ENCODE measurements at places on chromosomes 6 and 20.

- DNase-seq, result no peak
Measured at GRCh38 chr20:20836836-20837235, 124.4 kb upstream of the RALGAPA2 start.

- DNase-seq, result peak; percentile 2
Measured at GRCh38 chr6:77124604-77125003, 338.7 kb downstream of the HTR1B start.

DNA sequence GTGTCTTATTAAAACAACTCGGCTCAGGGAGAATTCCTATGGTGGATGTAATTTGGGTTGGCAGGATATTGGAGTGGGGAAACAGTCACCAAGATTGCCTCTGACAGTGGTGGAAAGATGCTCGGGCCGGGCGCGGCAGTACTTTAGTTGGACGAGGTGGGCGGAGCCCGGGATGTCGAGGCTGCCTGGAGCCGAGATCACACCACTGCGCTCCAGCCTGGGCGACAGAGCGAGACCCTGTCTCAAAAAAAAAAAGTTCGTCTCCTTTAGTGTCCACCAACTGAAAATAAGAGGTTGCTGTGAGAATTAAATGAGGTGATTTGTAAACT lies 621 bp downstream of the NOL7 start:
- peak; percentile 38 for DNase-seq

GRCh38 chr6:105458084-105458483 lies 55.2 kb upstream of the PREP start:
- DNase-seq, result no peak

DNA sequence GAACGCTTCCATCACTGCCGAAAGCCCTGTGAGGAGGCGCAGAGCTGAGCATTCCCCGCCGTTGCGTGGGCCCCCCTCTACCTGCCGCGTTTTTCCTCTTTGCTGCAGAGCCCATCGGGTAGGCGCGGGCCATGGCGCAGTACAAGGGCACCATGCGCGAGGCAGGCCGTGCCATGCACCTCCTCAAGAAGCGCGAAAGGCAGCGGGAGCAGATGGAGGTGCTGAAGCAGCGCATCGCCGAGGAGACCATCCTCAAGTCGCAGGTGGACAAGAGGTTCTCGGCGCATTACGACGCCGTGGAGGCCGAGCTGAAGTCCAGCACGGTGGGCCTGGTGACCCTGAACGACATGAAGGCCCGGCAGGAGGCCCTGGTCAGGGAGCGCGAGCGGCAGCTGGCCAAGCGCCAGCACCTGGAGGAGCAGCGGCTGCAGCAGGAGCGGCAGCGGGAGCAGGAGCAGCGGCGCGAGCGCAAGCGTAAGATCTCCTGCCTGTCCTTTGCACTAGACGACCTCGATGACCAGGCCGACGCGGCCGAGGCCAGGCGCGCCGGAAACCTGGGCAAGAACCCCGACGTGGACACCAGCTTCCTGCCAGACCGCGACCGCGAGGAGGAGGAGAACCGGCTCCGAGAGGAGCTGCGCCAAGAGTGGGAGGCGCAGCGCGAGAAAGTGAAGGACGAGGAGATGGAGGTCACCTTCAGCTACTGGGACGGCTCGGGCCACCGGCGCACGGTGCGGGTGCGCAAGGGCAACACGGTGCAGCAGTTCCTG lies 693 bp downstream of the FAM50B start:
- no peak for DNase-seq

- no peak for DNase-seq
Measured at GRCh38 chr6:44727651-44728630, 340.4 kb downstream of the CDC5L start.

Measured in foreskin fibroblast (primary cell).